ENCODE measurements at places on chromosomes 12 and 14. TPM values are rescaled to one million over a fixed set of nuclear protein-coding genes. Genes with fewer than 3 reads are reported as not detected.
A peak's percentile ranks its signal among the peaks of the same experiment; 100 is the strongest.

LRP1-AS gene
- not detected for total RNA-seq

AMHR2 gene
- not detected for total RNA-seq

AHNAK2 gene
- 34.8 TPM for total RNA-seq

TAS2R43 gene
- total RNA-seq = 5.6 TPM

DNA sequence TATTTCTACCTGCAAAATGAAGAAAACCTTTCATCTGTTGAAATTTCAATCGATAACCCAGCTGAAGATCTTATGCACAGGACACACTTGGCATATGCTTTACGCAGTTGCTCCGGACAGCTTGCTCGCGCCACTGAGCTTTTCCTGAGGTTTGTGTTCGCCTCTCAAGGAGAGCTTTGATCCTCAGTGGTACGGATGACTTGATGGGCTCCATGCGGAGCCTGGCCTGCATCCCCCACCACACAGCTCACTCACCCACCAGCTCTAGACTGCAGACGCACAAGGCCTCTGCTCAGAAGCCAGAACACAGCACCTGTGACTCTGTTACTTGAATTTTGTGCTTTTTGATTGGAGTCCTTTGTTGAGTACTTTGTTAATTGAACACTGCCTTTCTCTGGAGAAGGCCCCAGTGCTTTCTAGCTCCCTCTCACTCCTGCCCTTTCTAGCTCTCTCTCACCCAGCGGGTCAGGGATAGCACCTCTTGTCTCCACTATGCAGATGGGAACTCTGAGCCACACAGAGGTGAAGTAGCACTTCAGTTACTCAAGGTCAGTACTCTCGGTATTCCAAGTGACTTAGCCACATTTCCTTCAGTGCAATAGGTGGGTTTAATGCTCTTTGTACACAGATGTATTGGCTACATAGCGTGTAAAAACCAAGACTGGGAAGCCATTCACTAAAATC lies 52.1 kb downstream of the TBC1D30 start:
- no peak for DNase-seq
- no peaks in the 10 kb centered on the region for H3K36me3 ChIP-seq
- no peak overlapping the region for H3K27ac ChIP-seq
- no peak overlapping the region for H3K4me3 ChIP-seq
- no peaks in the 10 kb centered on the region for H3K27me3 ChIP-seq

DNA sequence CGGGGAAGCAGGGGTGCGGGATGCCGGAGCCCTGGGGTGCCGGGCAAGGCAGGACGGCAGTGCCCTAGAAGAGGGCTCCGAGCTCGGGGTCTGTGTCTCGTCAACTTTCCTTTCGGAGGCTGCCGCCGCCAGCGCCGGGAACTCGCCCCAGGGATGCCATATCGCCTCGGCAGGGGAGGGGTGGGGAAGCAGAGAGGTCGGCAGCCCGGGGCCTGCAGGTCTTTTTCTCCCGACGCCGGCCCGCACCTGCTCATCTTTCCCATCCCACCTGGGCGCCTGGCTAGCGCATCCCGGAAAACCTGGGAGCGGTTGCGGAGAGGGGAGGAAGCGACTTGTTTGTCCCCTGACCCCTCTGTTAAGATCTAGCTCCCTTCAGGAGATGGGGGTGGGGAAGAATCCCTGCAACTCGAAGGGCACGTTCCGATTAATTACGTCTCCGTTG lies 547 bp downstream of the CNTN1 start:
- DNase-seq = no peak
- H3K4me3 ChIP-seq = peak overlapping the region; percentile 39
- no peaks in the 10 kb centered on the region for H3K36me3 ChIP-seq
- H3K4me1 ChIP-seq = no peaks in the 10 kb centered on the region

DNA sequence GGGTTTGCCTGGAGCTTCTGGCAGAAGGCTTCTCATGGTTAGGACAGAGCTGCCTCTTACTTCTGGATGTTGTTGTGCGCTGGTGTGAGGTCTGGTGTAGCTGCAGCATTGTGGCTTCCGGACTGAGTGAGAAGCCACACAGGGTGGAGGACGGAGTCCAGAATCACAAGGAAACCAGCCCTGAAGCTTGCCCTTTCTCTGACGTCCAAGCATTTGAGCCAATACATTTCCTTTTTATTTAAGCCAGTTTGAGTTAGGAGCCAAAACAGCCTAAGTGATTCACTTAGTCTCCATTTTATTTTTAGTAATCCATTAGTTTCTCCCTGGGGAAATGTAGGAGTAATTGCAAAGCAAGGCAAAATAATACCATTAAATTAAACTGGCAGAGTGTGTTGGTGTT lies 402.4 kb upstream of the RGS6 start:
- no peak overlapping the region for H3K27ac ChIP-seq
- no peak overlapping the region for H3K4me3 ChIP-seq
- no peaks in the 10 kb centered on the region for H3K27me3 ChIP-seq
- H3K4me1 ChIP-seq = no peaks in the 10 kb centered on the region

DNA sequence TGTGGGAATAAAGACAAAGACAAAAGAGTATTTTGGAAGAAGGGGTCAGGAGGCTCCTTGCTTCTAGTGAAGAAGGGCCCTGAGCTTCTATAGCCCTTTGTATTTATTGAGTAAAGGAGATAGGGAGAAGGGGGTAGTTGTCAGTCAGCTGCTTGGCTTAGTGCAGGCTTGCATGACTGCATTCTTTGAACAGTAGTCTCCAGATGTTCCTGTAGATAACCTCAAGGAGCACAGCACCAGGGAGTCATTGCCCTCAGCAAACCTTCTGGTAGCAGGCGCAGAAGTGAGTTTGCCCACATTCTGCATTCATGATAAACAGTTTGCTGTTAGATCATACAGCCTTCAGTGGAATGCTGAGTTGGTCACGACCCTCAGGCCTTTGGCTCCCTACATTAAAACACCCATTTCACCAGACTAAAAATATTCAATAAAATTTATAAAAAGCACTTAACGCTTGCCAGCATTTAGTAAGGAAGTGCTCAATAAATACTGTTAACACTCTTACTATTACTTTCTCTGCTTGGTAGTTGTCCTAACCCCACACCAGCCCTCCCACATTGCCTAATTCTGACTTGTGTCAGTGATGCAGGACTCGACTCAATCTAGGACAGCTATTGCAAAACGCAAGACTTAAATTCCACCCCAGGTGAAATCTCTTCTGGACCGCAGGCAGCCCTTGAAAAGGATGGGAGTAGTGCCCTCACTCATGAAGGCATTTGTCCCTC lies 3.0 kb upstream of the DHRS4 start:
- DNase-seq = no peak
- no peaks in the 10 kb centered on the region for H3K27me3 ChIP-seq
- H3K27ac ChIP-seq = no peak overlapping the region
- peaks cover 12% of the 10 kb centered on the region for H3K4me1 ChIP-seq
- no peaks in the 10 kb centered on the region for H3K36me3 ChIP-seq

GRCh38 chr12:13052421-13052820 lies 8.2 kb downstream of the FAM234B start:
- DNase-seq = no peak
- H3K27me3 ChIP-seq = peaks cover 74% of the 10 kb centered on the region
- H3K4me3 ChIP-seq = no peak overlapping the region
- no peaks in the 10 kb centered on the region for H3K36me3 ChIP-seq
- no peak overlapping the region for H3K27ac ChIP-seq

DNA sequence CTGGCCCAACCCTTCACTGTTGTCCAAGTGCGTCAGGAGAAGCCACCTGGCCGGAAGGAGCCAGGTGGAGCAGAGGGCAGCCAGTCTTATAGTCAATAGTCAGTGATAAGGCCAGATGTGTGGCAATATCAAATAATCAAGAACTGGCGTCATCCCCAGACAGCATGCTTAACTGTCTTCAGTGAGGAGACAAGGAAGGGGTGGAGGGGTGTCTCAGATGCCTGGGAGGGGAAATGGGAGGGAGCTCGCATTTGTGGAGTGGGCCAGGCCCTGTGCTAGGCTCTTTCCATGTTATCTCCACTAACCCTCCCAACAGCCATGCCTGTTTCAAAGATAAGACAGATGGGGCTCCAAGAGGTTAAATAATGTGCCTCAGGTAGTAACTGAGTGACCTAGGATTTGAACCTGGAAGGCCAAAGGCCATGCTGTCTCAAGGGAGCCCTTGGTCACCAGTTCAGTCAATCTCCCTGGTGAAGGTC lies 48.9 kb upstream of the FOS start:
- H3K4me3 ChIP-seq = no peak overlapping the region
- DNase-seq = peak; percentile 81
- H3K27me3 ChIP-seq = no peaks in the 10 kb centered on the region

GRCh38 chr12:56271031-56271430 lies 4.3 kb downstream of the COQ10A start:
- peaks cover 14% of the 10 kb centered on the region for H3K4me1 ChIP-seq
- peaks cover 44% of the 10 kb centered on the region for H3K36me3 ChIP-seq
- no peaks in the 10 kb centered on the region for H3K27me3 ChIP-seq

Measured in transverse colon (tissue), 4 donors.